Activated CD4-positive, alpha-beta T cell treated with anti-CD3 and anti-CD28 coated beads, Interleukin-2, amount 10 ng/mL, durations not matched to agents 7 days and 5 days (primary cell): ENCODE measurements at places on chromosomes 13 and 19. TPM values are rescaled to one million over a fixed set of nuclear protein-coding genes. Genes with fewer than 3 reads are reported as not detected.

DNA sequence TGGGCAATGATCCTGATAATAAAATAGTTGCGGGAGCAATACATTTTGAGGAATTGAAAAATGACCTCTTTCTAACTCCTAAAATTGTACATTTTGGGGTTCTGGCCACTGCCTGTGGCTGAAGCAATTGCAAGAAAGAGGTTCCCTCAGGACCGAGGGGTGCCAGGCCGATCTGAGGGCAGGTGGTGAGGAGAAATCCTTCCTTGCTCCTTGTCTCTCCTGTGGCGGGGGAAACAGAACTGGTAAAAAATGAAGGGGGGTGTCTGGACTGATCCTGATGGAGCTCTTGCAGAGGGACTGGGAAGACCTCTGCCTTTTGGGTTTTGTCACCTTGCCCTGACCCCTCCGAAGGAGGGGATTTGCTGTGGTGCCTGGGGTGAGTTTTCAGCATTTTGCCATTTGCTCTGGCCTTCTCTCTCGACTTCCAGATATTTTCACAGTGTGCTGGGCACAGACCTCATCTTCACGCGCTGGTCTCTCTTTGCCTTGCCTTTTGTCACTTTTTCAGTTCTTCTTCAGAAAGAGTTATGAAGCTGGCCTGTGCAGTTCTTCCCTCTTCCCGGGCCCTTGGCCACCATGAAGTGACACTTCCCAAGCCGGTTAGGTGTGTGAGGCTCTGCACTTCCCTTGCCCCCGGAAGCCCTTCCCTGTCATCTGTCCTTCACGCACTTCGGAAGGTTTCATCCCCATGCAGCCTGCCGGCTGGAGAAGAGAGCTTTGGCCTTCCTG is 22.2 kb downstream of the NFIX start:
- peaks cover 3% of the 10 kb centered on the region for H3K36me3 ChIP-seq
- DNase-seq: no peak
- no peak overlapping the region for H3K27ac ChIP-seq
- peaks cover 21% of the 10 kb centered on the region for H3K4me1 ChIP-seq

- no peak for DNase-seq
- H3K27me3 ChIP-seq: peaks cover 2% of the 10 kb centered on the region
- H3K36me3 ChIP-seq: no peaks in the 10 kb centered on the region
- peaks cover 45% of the 10 kb centered on the region for H3K4me1 ChIP-seq
- H3K27ac ChIP-seq: peak overlapping the region; percentile 31
These were observed 12.9 kb downstream of the B3GNT3 start for GRCh38 chr19:17807731-17808316.

- H3K27ac ChIP-seq: no peak overlapping the region
- no peak overlapping the region for H3K4me3 ChIP-seq
- no peaks in the 10 kb centered on the region for H3K4me1 ChIP-seq
- no peaks in the 10 kb centered on the region for H3K27me3 ChIP-seq
- DNase-seq: no peak
These were observed 570.2 kb downstream of the SLITRK1 start for GRCh38 chr13:83311886-83312577.

- peaks cover 2% of the 10 kb centered on the region for H3K36me3 ChIP-seq
- no peaks in the 10 kb centered on the region for H3K27me3 ChIP-seq
- DNase-seq: no peak
- H3K4me3 ChIP-seq: no peak overlapping the region
These were observed 30.1 kb downstream of the ZNF677 start for GRCh38 chr19:53224606-53225005.

DNA sequence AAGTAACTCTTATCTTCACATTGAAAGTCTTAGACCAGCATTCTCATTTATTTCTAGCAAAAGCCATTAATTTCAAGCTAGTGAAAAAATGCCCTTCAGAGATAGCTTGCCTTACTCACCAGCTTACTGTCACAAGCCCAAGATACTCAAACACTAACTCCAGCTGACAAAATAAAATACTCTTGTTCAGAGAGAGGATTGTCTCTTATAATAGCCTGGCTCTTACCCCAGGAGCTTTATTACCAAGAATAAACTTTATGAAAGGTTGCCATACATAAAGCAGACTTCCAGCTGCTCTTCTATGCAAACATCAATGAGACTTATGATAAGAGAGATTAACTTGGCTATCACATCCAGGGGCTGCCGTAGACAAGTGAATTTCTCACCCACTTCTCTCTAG is 53.6 kb downstream of the XPO4 start:
- H3K36me3 ChIP-seq: peaks cover 7% of the 10 kb centered on the region
- H3K27me3 ChIP-seq: no peaks in the 10 kb centered on the region
- no peak overlapping the region for H3K4me3 ChIP-seq
- no peak overlapping the region for H3K27ac ChIP-seq

WDR88 gene
- total RNA-seq: not detected
